Common myeloid progenitor, CD34-positive (primary cell): ENCODE measurements at places on chromosomes 7 and 10.

DNA sequence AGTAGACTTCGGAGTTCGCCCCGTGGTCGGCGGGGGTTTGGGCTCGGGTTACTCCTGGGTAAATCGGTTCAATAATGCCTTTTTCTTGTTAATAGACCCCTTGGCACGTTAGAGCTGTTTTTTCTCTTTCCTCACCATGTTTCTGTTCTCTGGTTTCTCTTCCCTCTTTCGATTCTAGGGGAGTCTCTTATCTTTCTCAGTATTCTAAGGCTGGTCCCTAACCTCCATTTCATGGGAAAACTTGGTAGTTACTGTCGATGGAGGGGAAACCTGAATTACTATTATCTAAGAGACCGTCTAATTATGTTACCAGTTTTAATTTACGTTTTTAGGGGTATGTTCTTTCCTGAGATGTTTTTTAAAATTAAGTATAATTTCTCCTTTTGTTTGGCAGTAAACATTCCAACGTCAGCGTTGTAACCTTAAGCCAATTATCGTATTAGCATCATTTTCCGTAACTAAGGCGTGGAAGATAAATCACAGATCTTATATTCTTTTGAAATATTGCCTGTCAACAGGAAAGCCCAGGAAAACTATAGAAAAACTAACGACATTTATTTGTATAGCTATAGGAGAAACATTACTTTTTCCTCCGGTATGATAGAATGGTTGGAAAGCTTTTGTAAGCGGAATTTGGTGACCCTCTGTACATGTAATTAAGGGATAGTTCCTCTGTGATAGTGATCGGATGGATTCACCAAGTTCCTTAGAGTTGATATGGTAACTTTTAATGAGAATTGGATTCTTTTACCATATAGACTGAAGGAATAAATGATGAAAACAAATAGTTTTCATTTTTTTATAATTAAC, 847 bp downstream of the BTAF1 start:
- DNase-seq = no peak

DNA sequence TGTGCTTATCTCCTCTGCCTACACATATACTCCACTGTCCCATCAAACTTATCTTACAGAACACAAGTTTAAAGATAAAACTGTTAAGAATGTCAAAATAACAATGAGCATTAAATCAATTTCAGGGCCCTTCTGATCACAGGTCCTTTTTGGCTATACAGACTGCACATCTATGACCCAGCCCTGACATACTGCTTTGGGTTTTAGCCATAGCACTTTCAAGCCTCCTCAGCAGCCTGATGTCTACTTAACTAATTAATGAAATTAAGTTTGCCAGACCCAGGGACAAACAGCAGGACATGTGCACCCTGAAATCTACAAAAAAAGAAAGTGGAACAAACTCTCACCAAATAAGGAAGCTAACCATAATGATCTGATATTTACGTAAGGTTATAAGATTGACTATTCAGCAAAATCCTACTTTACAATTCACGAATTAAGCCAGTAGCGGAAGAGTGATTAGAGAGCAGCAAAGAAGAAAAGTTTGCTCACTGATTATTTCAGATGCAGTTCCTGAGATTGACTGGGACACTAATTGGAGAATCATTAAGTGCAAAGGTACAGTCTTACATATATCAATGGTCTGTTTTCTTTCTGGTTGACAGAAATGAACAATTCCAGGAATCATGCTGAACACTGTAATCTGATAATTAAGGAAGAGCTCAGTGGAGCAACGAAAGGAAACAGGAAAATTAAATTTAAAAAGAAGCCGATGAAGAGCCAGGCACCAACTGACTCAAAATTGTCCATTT, 669.3 kb upstream of the LRRN3 start:
- no peak for DNase-seq

- no peak for DNase-seq
Observed at GRCh38 chr10:13417459-13418126, 69.5 kb upstream of the SEPHS1 start.

DNA sequence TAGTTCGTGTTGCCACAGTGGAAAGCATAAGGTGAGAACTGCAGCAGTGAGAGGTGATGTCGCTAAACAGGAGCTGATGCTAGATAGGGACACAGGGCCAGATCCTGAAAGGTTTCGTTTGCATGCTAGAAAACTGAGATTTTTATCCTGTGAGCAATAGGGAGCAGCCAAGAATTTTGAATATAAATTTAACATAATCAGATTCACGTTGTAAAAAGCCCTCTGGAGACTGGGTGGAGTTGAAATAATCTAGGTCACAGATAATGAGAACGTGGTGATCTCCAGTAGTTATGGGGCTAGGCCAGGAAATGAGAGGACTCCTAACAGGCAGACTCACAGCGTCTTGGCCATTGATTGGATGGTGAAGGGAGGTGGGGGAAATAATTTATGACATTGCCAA, 92.1 kb upstream of the IMMP2L start:
- DNase-seq = no peak

DNA sequence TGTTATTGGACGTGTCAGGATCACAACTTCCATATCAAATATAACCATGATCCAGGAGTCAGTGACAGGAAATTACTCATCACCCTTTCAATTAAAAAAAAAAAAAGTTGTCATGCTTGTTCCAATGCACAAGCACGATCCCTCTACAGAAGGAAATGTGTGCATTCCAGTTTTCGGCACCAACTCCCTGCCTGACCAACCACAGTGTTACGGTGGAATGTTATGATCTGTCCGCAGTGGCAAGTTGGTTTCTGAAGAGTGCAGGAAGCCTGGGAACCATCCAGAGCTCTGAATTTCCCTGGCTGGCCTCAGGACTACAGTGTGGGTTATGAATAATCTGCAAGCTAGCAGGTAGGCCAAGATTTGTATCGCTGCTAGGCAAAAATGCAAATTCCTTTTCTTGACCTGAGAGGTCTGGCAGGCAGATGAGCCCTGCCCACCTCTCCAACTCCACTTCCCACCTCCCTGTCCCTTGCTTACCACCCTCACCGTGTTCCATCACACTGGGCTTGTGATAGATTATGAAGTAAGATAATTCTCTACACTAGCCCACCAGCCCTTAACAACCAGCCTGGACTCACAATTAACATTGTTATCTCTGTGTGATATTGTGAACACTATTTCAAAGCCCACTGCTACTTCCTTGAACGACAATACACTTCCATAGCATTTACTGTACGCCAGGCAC, 20.4 kb downstream of the FRMPD2 start:
- no peak for DNase-seq

DNA sequence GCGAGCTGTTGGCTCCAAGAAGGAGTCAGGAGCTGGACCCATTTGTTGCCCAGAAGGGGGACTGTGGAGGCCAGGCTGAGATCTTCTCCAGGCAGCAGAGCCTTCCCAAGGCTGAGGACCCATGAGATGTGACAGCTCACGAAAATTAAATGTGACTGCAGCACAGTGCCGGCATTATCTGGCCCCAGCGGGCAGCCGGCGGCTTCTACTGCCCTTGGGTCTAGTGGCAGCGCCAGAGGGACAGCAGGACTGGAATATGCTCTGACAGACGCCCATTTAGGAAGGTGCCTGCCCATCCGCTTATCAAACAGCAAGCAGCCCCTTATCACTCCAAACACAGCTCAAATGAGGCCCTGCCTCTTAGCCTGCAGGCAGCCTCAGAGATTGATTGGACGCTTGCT, 122.9 kb upstream of the LYZL2 start:
- peak; percentile 57 for DNase-seq

- DNase-seq = no peak
Observed at GRCh38 chr10:81696609-81697388, 178.2 kb upstream of the NRG3 start.

DNA sequence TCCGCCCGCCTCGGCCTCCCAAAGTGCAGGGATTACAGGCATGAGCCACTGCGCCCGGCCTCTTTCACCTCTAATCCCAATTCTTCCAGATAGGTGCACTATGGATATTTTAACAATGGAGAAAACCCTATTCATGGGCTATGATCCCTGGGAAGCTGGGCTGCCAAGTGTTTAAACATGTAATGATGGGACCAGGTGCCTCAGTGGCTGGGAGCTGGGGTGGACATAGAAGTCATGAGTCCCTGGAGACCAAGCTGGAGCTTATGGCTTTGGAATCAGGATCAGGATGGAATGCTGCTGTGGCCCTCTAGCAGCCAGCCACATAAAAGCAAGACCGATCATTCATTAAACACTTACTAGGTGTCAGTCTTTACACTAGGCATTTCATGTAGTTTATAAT, 41.8 kb upstream of the IGFBP3 start:
- DNase-seq = no peak

DNA sequence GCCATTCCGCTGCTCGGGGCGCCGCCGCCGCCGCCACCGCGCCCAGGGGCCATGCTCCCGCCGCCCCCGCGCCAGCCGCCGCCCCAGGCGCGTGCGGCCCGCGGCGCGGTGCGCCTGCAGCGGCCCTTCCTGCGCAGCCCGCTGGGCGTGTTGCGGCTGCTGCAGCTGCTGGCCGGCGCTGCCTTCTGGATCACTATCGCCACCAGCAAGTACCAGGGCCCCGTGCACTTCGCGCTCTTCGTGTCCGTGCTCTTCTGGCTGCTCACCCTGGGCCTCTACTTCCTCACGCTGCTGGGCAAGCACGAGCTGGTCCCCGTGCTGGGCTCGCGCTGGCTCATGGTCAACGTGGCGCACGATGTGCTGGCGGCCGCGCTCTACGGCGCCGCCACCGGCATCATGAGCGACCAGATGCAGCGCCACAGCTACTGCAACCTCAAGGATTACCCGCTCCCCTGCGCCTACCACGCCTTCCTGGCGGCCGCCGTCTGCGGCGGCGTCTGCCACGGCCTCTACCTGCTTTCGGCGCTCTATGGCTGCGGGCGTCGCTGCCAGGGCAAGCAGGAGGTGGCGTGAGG, 383 bp downstream of the MARVELD1 start:
- peak; percentile 60 for DNase-seq

GRCh38 chr10:80684259-80684658, 146.6 kb downstream of the SH2D4B start:
- DNase-seq = peak; percentile 22

- DNase-seq = peak; percentile 93
Observed at GRCh38 chr10:87878664-87879459, 15.4 kb downstream of the PTEN start.

GRCh38 chr7:13829231-13829630, 160.2 kb downstream of the ETV1 start:
- DNase-seq = no peak

DNA sequence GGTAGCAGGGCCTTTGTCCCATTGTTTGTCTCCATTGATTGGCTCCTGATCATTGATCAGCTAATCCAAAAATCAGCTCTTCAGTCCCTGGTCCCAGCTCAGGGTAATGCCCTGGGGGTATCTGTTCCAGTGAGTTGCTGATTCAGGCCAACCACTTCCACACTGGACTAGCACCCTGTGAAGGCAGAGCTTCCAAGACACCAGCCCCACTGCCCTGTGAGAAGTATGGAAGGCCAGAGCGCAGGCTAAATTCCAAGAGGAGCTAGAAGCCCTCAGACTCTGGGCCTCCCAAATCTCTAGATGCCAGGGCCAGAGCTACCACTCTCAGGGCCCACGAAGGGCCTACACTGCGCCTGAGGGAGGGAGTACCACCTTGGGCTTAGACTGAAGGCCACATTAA, 10.4 kb downstream of the TMEM72 start:
- no peak for DNase-seq

DNA sequence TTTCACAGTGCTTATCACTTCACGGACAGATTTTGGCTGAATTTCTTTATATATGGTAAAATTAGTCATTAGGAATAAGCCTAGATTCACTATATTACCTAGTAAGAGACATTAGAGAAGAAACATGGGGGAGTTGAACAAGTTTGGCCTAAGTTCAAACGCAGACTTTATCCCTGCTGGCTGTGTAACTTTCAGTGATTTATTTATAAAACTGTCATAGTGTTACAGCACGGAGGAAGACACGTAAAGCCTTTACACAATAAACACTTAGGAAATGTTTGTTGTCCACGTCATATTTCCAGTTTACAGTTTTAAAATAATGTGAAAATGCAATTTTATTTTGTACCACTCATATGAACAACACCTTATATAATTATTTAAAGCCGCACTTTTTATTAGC, 661.5 kb downstream of the MAGI2 start:
- DNase-seq = no peak

GRCh38 chr7:39609935-39610263, 13.5 kb upstream of the RALA start:
- DNase-seq = no peak

DNA sequence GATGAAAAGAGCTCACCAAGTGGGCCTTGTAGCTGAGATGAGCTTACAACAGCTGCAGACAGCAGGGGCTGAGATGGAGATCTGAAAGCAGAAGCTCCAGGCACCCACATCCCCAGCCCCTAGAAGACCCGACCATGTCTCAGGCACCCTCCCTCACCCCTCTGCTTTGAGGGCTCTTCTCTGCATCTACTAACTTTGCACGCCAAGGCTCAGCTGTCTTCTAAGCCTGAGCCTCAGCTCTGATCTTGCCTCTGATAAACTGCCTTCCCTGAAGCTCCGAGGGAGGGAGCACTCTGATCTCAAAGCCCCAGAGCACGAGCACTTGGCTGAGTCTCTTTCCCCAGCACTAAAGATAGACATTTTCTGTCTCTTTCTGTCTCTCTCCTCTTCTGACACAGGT, 42.0 kb downstream of the ANXA8 start:
- no peak for DNase-seq

DNA sequence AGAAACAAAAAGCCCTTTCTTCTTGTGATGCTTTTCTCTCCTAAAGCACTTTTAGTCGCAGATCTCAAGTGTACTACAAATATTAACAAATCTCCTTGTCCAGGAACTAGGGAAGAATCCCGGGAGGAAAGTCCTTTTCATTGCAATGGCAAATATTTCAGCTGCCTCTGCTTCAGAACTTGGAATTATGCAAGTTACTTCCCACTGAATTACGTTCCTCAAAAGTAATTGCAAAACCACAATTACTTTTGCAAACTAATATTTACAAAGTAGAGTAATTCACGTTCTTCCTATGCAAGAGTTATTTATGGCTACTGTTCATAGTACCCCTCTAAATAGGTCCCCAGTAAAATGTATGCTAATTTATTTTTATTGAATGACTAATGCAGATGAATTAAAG, 14.5 kb downstream of the PRKCQ start:
- peak; percentile 32 for DNase-seq

DNA sequence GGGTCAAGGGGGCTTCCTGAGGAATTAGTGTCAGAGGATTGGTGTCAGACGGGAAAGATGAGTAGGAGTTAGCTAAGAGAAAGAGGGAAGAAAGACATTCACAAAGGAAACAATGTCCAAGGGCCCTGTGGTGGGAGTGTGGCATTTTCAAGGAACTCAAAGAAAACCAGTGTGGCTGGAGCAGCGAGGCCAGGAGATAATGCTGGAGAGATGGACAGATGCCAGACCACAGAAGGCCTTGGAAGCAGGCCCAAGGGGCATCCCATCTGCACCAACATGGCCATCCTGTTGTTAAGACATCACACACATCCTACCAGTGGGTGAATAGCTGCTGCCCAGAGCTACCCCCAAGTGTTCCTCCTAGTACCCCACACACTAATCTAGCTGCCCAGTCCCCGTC, 36.1 kb upstream of the CUL1 start:
- no peak for DNase-seq

DNA sequence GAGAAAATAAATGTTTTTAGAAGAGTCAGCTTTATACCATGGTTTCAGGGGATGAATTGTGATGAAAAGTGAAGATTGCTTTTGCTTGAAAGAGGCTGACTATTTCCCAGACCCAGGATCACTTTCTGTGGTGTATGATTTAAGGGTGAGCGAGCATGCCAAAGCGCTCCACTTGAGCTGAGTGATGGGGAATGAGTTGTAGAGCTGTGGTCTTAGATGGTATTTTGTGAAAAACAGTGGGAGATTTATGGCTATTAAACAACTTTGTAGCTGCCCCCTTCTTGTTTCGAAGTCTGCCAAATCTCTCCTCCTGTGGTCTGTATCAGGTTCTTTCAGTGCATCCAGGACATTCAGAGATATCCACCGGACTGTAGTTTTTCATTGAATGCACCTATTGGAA, 888.2 kb downstream of the LRMDA start:
- DNase-seq = no peak
